ENCODE measurements at places on chromosomes 11 and 22.

- no peak for DNase-seq
These were observed 20.1 kb downstream of the SCN4B start for GRCh38 chr11:118132385-118133151.

DNA sequence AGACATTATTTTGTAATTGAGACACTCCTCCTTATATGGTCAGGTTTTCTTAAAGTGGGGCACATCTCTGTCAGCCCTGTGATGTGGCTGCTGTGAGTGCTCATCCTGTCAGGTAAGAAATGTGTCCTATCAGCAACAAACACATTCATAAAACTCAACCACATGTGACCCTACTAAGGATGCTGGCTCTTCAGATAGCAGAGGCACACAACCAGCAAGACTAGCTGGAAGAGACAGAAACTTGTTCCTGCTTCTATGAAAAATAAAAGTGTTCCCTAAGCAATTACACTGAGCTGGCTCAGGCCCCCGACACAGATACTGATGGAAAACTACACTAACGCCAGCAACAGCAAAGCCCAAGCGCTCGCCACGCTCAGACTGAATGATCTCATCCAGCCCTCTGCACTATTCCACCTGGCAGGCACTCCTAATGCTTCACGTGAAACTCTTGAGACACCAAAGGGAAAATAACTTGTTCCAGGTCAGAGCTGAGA lies 49.8 kb upstream of the CYP2D6 start:
- peak; percentile 21 for DNase-seq

DNA sequence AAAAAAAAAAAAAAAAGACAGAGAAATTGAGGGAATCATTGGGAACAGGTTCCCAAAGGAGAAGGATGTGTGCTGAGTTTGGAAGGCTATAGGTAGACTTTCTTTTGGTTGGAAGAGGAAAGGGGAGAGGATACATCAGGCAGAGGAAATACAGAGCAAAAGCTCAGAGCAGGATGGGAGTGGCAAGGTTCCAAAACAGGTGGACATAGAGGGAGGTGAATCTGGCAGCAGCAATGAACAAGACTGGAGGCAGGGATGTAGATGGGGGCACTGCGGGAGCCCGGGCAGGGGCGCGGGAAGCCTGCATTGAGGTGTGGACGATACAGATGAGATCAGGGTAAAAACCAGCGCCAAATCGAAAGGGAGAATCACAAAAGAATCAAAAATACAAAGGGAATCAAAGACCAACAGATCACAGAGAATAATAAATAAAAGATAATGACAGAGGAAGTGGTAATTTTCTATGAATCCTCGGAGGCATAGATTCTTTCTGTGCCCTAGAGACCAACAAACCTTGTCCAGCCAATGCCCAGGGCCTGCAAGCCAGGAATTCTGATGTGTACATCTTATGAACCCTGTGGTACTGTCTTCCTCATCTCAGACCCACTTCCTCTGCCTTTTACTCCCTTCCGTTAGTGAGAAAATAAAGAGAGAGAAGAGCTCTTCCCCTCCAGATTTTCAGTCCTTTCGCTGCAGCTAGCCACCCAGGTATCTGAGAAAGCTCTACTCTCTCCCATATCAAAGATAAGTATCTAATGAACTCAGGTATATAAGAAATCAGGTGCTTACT lies 70.3 kb downstream of the SLC1A2 start:
- no peak for DNase-seq

DNA sequence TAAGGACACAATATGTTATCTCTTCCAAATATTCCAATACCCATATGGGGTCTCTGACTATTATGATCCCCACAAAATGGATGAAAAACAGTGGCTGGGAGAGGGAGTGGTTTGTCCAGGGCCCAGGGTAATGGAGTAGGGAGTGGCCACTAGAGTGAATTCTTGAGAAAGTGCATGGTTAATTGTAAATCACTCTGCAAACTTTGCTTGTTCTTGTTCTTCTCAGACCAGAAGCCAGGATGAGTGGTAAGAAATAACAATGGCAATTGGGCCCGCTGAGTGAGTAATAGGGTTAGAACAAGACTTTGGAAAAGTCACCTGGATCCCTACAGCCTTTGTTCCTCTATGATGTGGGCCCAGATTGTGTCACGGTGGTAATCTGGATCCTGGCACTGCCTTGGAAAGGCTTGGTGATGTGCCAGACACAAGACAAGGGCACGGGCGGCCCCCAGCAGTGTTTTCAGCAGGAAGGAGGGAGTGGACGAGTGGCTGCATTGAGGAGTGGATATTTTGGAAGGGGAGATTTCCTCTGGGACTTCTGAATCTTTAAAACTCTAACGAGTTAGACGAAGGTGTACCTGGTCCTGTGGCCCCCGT lies 18.2 kb upstream of the KIRREL3 start:
- no peak for DNase-seq

- no peak for DNase-seq
These were observed 104.0 kb downstream of the CACNA1I start for GRCh38 chr22:39674536-39674935.

GRCh38 chr11:37721485-37721884 lies 1123.4 kb upstream of the RAG2 start:
- no peak for DNase-seq

Data from activated CD4-positive, alpha-beta T cell treated with anti-CD3 and anti-CD28 coated beads, Interleukin-2, amount 50 U/mL, for 48 hours (primary cell).